Endothelial cell of umbilical vein (primary cell): ENCODE measurements at places on chromosomes 4 and X. TPM values are rescaled to one million over a fixed set of nuclear protein-coding genes. Genes with fewer than 3 reads are reported as not detected.

DNA sequence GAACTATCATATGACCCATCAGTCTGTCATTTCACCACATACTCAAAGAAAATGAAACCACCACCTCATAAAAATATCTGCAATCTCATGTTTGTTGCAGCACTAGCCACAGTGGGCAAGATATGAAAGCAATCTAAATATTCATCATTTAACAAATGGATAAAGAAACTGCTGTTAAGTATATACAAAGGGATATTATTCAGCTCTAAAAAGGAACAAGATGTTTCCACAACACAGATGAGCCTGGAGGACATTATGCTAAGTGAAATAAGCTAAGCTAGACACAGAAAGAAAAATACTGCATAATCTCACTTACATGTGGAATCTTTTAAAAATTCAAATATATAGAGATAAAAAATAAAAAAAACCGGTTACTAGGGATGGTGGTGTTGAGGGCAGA, 108.2 kb upstream of the BRWD3 start:
- no peak for DNase-seq

- no peak for DNase-seq
Measured at GRCh38 chr4:124535003-124535402, 177.5 kb downstream of the ANKRD50 start.

The IL13RA2 gene
- total RNA-seq, result not detected in 2 replicates

- DNase-seq, result no peak
Measured at GRCh38 chr4:14152834-14153519, 525.5 kb upstream of the BOD1L1 start.

GRCh38 chrX:114582698-114583395, 1.0 kb upstream of the HTR2C start:
- no peak for DNase-seq

GRCh38 chrX:111095974-111096895, at the start of gene PAK3:
TSS of gene PAK3 (plus strand) at chrX:111096191. CDS start at chrX:111123104, 26,913 bp downstream.
- DNase-seq, result peak; percentile 1

- DNase-seq, result no peak
Measured at GRCh38 chr4:20944961-20945360, 244.7 kb downstream of the PACRGL start.

The HSFX3 gene
- total RNA-seq, result not detected in 2 replicates

The FUNDC2 gene
- 53.3 TPM in 2 replicates for total RNA-seq

DNA sequence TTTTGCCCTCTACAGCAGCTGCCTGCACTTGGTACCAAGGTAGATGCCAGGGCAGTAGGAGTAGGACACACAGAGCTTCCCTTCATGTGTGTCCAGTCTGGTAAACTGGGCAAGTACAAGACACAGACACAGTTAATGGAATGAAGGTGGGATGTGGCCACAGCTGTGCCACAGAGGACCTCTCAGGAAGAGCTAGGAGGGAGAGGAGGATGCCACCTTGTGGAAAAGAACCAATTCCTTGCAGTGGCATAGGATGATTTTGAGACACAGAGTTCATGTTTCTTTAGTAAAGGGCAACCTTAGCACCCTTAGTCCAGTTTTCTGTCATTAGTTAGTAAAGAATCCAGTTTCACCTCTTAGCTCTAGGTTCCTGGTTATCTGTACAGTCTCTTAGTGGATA, 36.3 kb upstream of the TBC1D14 start:
- peak; percentile 21 for DNase-seq

GRCh38 chr4:98204236-98204553, 57.0 kb upstream of the RAP1GDS1 start:
- no peak for DNase-seq

- no peak for DNase-seq
Measured at GRCh38 chr4:19727141-19727540, 524.6 kb upstream of the SLIT2 start.

GRCh38 chr4:118284169-118284568, 68.6 kb downstream of the PRSS12 start:
- DNase-seq, result no peak

DNA sequence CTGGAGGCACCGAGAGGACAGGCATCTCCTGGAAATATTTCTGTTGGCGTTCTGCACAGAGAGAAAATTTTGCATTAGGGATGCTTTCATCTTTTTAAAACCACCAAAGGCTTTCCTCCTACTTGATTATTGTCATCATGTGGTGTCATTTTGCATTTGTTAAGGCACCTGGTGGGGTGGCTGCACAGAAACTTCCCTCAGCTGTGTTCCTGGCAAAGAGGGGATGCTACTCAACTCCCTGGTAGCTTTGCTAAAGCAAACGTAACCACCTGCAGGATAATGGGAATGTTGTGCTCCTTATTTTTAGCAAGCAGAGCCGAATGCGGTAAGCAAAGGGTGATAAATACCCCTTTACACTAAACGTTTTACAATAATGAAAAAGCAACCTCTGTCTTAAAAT, 229.8 kb downstream of the STIM2 start:
- DNase-seq, result no peak

- peak; percentile 69 for DNase-seq
Measured at GRCh38 chrX:115642895-115643530, 82.0 kb downstream of the PLS3 start.

The UGT2B10 gene
- total RNA-seq, result not detected in 2 replicates

The KCNE5 gene
- total RNA-seq, result 0.31 and 0.44 TPM in 2 replicates

GRCh38 chr4:57504139-57504538, 394.0 kb upstream of the IGFBP7 start:
- no peak for DNase-seq

The BEND2 gene
- total RNA-seq, result not detected in 2 replicates

DNA sequence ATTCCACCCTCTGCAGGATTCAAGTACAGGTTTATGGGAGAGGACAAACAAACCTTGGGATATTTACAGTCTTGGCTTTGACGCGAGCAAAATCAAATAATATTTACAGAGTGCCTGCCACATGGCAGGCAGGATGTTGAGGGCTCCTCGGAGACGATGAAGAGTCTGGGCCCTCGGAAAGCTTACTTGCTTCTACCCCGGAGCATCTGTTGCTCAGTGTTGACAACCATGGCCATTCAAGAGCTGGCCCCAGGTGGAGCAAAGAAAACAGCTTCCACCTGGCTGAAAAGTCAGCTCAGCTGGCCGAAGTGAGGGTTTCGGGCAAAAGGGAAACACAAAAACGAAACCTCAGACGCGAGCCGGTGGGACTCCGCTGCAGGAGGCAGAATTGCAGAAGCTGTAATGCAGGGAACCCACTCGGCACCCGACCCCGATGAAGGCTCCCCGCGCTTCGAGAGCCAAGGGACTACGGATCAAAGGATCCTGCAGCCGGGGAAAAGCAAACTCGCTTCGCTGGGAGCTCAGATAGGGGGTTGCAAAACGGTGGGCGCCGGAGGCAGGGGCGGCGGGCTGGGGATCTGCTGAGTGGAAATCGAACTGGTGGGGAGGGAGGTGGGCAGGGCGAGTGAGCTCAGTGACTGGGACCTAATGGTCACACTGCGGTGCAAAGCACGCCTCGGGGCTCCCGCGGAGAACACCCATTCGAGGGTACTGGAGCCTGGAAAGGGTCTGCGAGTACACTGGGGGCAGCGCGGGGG, 805 bp downstream of the ATP8A1 start:
- DNase-seq, result peak; percentile 36

DNA sequence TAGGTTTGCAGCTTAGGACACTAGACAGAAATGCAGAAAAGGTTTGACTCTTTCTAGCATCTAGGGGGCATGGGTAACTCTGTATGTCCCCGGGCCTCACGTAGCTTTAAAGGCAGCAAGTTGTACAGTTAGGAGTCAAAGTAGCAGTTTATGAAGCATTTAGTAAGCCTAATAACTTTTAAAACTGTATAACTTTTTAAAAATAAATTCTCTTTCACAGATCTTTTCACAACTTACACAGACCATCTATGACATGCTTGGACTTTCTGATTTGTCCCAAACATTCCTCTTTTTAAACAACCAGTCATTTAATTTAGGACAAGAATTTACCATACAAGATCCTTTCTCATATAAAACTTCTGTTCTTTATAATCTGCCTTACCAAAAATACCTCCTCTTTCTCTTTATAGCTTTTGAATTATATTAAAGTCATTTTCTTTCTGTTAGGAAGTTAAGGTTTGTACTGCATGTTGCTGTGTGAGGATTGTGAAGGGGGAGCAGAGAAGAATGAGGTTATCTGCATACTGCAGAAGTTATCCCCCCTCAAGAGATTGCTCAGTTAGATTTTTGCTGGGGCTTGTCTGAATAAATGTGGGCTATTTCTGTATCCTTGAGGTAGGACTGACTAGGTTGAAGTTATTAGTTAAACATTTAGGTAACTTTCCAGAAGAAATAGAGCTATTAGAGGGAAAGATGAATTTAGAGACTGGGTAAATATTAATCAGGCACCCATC, 94.3 kb downstream of the CPE start:
- DNase-seq, result no peak

The ADGRG2 gene
- not detected in 2 replicates for total RNA-seq

GRCh38 chrX:139864640-139865039, 68.2 kb downstream of the ATP11C start:
- DNase-seq, result no peak

The TIGD4 gene
- 0.14 and 0.18 TPM in 2 replicates for total RNA-seq

DNA sequence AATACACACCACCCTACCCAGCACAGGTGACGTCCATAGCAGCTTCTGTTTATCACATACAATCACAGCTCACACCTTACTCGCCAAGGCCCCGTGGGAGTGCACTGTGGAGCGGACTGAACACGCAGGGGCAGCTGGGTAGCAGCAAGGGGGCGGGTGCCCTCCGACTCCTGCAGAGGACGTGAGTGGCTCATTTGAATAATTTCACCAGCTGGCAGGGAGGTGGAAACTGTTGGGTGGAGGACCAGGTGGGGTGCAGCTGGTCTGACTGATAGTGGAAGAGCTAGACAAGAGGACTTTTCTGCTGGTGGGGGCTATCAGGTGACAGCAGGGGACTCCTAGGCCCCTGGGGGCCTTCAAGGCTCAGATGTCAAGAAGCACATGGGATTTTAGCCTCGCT, 16.3 kb downstream of the MAN2B2 start:
- DNase-seq, result no peak

- no peak for DNase-seq
Measured at GRCh38 chr4:21092531-21092930, 392.3 kb downstream of the PACRGL start.

The EXOC1L gene
- not detected in 2 replicates for total RNA-seq

GRCh38 chrX:154458116-154458953, at the start of gene PLXNA3:
TSS of gene PLXNA3 (plus strand) at chrX:154458281. CDS start at chrX:154460184, 1,903 bp downstream.
- DNase-seq, result no peak

The HMGN5 gene
- total RNA-seq, result 5.3 and 6.1 TPM in 2 replicates

GRCh38 chr4:12123707-12124106, 695.0 kb upstream of the HS3ST1 start:
- no peak for DNase-seq

GRCh38 chrX:45794323-45794994, 593.8 kb upstream of the DIPK2B start:
- DNase-seq, result no peak

GRCh38 chr4:10200869-10201268, 84.3 kb upstream of the WDR1 start:
- DNase-seq, result no peak

The TMSB15C gene
- total RNA-seq, result 6.9 and 7.0 TPM in 2 replicates

GRCh38 chr4:182576601-182577289, 333.5 kb downstream of the TENM3 start:
- no peak for DNase-seq

DNA sequence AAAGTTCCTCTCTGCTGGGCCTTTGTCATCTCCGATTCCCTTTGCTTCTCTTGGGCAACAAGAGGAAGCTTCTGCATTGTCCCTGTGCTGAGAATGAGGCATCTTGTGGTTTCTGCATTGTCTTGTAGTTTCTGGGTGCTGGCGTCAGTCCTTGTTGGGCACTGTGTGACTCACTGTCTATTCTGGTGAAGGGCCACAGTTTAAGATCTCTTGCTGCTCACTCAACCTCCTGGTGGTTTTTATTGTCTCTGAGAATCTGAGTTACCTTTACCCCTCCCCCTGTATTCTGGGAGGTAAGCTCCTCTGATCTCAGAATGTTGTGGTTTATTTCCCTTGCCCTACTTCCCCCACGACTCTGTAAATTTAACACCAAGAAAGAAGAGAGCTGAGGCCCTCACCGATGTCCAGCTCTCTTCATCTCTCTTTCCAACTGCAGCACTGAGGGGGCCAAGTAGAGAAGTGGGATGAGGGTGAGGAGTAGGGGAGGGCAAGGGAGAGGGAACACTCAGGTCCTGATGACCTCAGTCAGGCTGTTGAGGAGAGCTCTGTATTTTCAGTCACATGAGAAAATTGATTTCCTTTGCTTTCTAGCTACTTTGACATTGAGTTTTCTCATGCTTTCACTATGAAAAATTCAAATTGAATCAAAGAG, 441.6 kb upstream of the PITX2 start:
- DNase-seq, result no peak

DNA sequence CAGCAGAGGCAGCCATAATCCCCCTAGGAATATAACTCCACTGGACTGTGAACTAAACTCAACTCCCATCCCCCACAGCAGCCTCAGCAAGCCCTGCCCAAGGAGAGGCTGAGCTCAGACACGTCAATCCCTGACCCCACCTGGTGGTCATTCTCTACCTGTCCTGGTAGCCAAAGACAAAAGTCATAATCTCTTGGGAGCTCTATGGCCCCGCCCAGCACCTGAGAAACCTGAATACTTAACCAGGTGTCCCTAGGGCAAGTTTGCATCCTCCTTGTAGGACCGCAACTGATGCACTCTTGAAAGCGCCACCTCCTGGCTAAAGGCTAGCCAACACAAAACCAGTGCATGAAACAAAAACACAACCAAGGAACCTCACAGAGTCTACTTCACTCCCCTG, 18.4 kb downstream of the CT47B1 start:
- no peak for DNase-seq

DNA sequence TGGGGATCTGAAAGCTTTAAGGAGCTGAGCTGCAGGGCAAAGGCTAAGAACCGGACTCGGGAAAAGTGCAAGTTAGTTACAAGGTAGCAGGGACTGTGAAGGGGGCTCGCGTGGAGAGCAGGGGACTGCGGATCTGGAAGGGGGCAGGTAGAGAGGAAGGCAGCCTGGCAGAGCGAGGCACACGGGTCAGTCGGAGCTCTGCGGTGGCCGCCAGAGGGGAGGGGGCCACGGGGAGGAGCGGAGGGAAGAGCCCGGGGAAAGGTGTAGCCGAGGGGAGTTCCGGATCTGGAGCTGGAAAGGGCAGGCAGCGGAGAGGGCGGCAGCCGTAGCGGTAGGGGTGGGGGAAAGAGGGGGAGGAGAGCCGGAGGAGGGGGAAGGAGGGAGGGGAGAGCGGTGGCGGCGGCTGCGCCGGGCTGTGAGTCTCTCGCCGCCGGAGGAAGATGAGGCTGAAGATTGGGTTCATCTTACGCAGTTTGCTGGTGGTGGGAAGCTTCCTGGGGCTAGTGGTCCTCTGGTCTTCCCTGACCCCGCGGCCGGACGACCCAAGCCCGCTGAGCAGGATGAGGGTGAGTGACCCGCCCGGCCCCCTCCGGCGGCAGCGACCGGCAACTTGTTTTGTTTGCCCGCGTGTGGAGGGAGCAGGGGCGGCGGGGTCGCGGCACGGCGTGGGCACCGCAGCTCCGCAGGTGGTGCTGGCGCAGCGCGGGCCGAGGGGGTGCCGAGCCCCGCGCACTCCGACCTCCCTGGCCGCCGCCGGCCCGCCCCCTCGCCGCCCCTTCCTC, at the start of gene GALNT7:
TSS of gene GALNT7 (plus strand) at position 416 of the 782 bp plus-strand sequence. CDS start at position 441, 25 bp downstream.
- DNase-seq, result peak; percentile 61

The MAGEA1 gene
- total RNA-seq, result not detected in 2 replicates

The CYP2U1 gene
- 5.4 and 5.8 TPM in 2 replicates for total RNA-seq
